Endodermal cell (in vitro differentiated cells): ENCODE measurements at places on chromosomes 3 and 15. TPM values are rescaled to one million over a fixed set of nuclear protein-coding genes. Genes with fewer than 3 reads are reported as not detected.

The GOLGA8H gene
- total RNA-seq, result 0.52 and 0.57 TPM in 2 replicates

The FANCD2 gene
- 45.9 to 79.9 TPM (median 77.7 TPM) in 3 replicates for total RNA-seq

- DNase-seq, result no peak
- no peak overlapping the region for H3K27ac ChIP-seq
Measured at GRCh38 chr3:54215521-54215920, 93.2 kb downstream of the CACNA2D3 start.

The C2CD4B gene
- 0.22 to 0.75 TPM (median 0.40 TPM) in 3 replicates for total RNA-seq

GRCh38 chr15:99115300-99116215 lies 10.7 kb downstream of the SYNM start:
- H3K36me3 ChIP-seq, result peaks cover 6% of the 10 kb centered on the region
- no peaks in the 10 kb centered on the region for H3K27me3 ChIP-seq
- H3K4me3 ChIP-seq, result no peak overlapping the region
- no peaks in the 10 kb centered on the region for H3K4me1 ChIP-seq

DNA sequence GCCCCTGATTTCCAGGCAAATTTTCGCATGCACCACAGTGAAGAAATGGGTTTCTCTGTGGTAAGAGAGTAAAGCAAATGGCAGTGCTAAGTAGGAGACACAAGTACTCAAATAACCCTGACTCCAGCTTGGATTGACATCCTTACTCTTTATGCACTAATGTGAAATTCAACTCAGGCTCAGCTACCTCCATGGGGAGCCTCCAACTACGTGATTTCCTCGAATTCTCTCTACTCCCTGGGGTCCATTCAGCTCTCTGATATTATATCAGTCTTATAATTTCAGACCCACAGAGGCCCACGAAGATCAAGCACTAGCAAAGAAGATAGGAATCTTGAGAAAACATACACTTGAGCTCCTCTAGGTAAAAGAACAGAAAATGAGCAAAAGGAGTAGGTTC lies 407.6 kb upstream of the CCDC54 start:
- H3K4me1 ChIP-seq, result no peaks in the 10 kb centered on the region
- no peak overlapping the region for H3K27ac ChIP-seq
- no peaks in the 10 kb centered on the region for H3K27me3 ChIP-seq
- no peak for DNase-seq
- H3K4me3 ChIP-seq, result no peak overlapping the region

DNA sequence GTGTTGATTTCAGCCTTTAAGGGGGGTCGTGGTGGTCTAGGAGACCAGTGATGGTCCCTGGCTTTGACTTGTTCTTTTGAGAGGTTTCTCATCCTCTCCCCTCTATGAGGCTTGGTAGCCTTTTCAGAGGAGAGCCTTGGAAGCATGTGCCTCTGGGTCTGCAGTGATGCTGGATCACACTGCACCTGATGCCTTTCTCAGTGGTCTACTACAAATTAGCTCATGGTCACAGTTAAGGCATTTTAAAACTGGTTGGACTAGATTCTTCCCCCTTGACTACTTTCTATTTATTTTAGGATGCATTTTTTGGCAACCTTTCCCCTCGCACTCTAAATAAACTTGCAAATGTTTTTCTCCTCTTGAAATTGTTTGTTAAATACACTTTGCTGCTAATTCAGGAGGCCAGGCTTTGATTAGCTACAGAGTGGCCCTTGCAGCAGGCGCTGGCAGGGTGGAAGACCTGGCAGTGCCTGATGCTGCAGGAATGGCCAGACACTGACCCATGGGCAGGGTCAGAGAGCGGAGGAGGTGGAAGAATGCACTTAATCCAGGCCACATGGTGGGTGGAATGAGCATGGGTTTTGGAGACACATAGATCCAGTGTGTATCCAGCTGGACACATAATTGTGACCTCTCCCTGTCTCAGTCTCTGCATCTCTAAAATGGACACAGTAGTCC lies 318.8 kb upstream of the CTDSPL start:
- peaks cover 30% of the 10 kb centered on the region for H3K36me3 ChIP-seq
- no peaks in the 10 kb centered on the region for H3K27me3 ChIP-seq
- no peak for DNase-seq
- no peaks in the 10 kb centered on the region for H3K4me1 ChIP-seq

The CLDN18 gene
- total RNA-seq, result 0.15 to 0.75 TPM (median 0.27 TPM) in 3 replicates

The KY gene
- total RNA-seq, result not detected in 3 replicates

- no peaks in the 10 kb centered on the region for H3K36me3 ChIP-seq
- H3K27ac ChIP-seq, result no peak overlapping the region
- H3K27me3 ChIP-seq, result no peaks in the 10 kb centered on the region
Measured at GRCh38 chr3:31840252-31840651, 140.8 kb downstream of the OSBPL10 start.

GRCh38 chr3:82462977-82463376 lies 701.5 kb upstream of the GBE1 start:
- H3K27ac ChIP-seq, result no peak overlapping the region
- H3K4me3 ChIP-seq, result no peak overlapping the region

DNA sequence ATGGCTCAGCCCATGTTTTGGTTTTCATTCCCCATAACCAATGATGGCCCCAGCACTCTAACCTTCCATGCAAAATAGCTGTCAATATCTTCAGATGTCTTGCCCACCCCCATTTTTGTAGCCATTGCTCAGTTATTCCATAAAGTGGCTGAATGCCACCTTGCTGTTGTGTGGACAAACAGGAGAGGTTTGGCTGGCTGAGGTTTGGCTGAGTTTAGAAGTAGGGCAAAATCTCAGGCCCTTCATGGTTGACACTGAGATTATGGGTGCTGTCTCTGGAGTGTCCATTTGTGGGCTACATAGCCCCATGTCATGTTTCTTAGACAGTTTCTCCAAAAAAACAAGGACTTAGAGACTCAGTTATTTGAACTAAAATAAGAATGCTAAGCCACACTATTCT lies 96.9 kb downstream of the TCF12 start:
- DNase-seq, result no peak
- H3K4me3 ChIP-seq, result no peak overlapping the region
- H3K27ac ChIP-seq, result no peak overlapping the region
- no peaks in the 10 kb centered on the region for H3K36me3 ChIP-seq

GRCh38 chr3:116141724-116142123 lies 303.6 kb downstream of the LSAMP start:
- no peaks in the 10 kb centered on the region for H3K27me3 ChIP-seq
- no peak for DNase-seq
- no peaks in the 10 kb centered on the region for H3K4me1 ChIP-seq
- no peak overlapping the region for H3K4me3 ChIP-seq
- no peak overlapping the region for H3K27ac ChIP-seq
